Astrocyte of the spinal cord (primary cell): ENCODE measurements at places on chromosomes 12 and 14.
A peak's percentile ranks its signal among the peaks of the same experiment; 100 is the strongest.

DNA sequence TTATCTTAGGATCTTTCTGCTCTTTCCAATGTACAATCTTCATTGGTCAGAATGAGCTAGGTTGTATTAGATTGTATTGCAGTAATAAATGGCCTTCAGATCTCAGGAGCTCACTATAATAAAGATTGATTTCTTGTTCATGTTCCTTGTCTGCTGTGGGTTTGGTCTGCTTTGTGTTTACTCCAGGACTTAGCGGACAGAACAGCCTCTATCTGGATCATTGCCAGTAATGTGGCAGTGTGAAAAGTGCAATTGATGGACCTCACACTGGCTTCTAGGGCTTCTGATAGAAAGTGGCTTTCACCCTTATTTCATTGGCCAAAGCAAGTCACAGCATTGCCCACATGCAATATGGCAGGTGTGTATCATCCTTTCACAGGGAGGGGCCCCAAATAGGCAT lies 81.2 kb downstream of the BTG1 start:
- DNase-seq = no peak

GRCh38 chr14:102320033-102320660 lies 601 bp downstream of the ZNF839 start:
- DNase-seq = peak; percentile 49

GRCh38 chr12:1277905-1278304 lies 286.9 kb downstream of the ERC1 start:
- DNase-seq = no peak

- peak; percentile 10 for DNase-seq
These were observed 629 bp downstream of the KCNMB4 start for GRCh38 chr12:70366581-70367257.

DNA sequence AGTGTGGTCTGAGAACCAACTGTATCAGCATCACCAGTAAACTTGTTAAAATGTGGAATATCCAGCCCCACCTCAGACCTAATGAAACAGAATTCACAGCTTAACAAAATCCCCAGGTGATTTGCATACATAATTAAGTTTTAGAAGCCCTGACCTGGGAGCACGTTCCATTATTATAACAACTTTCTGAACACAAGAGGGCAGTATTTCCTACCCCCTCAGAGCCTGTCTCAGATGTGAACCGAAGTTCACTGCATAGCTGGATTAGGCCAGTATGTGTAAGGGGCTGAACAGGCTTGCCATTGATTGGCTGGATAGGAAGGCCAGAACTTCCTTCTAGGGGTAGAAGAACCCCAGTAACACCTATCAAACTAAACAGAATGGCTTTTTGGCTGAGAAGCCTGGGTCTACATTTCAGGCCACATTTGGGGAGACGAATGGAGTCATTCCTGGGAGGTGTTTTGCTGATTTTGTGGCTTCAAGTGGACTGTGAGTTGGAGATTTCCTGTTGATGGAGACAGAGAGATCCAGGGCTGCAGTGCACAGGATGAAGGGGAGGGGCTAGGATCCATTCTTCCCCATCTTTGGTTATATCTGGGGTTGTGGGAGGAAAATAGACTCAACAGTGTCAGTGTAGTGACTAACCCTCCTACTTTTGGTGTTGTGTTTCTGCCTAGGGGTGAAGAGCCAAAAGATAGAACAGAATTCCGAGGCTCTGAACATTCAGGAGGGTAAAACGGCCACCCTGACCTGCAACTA lies 94.7 kb upstream of the OR4E1 start:
- DNase-seq = peak; percentile 8

DNA sequence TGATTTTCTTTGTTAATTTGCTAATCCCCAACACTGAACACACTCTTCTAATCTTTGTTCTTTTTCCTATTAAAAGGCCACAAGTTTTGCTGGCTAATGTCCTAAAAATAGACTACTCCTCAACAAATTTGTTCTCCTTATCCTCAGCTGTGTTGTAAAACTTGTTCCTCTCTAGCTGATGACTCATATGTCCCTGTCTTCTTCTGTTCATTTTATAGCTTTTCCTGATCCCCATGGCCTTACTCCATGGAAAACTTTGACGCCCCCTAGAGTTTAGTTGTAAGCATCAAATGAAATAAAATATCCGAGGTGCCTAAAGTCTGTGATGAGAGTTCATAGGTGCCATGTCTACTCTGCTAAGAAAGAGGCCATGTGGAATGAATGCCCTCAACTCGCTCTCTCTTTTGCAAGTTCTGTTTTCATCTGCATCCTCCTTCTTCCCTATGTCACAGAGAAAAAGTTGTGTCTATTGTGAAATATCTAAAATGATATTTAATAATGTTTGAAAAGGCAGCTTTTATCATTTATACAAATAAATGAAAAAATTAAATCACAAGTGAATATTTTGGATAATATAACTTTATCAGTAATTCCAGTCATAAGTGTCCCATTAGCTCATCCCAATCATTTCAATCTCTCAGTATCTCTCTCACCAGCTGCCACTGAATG lies 237.9 kb downstream of the IPO8 start:
- DNase-seq = peak; percentile 72
